Activated T-cell treated with anti-CD3 and anti-CD28 coated beads for 24 hours (primary cell): ENCODE measurements at places on chromosomes 12 and 14.

- DNase-seq = no peak
Observed at GRCh38 chr12:92109613-92110012, 36.0 kb downstream of the BTG1 start.

DNA sequence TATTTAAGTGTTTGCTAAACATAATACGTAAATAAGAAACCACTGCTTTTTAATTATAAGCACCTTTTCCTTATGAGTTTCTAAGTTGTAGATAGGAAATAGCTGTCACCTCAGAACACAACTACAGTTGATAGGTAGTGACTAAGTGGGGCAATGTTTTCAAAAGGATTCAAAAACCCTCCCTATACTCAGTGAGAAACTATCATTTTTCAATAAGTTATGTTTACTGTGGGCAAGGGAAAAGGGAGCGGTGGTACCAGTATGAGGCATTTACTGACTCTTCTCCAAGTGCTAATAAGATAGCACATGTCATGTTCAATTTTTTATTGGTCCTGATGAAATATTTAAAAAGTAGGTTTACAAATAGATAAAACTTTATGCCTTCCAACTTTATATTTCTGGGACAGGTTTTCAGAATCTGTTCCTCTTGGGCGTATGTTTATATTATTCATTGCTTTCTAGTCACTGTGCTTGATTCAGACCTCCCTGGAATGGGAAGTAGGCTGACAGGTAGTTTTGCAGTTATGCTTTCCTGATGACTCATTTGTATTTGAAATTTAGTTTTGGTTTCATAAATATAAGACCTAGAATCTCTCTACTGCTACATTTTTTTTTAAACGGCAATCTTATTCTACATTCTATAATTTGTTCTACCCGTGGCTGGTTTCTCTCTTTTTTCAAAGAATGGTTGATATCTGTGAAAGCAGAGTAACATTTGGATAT lies 153.1 kb downstream of the TMEM117 start:
- DNase-seq = no peak

DNA sequence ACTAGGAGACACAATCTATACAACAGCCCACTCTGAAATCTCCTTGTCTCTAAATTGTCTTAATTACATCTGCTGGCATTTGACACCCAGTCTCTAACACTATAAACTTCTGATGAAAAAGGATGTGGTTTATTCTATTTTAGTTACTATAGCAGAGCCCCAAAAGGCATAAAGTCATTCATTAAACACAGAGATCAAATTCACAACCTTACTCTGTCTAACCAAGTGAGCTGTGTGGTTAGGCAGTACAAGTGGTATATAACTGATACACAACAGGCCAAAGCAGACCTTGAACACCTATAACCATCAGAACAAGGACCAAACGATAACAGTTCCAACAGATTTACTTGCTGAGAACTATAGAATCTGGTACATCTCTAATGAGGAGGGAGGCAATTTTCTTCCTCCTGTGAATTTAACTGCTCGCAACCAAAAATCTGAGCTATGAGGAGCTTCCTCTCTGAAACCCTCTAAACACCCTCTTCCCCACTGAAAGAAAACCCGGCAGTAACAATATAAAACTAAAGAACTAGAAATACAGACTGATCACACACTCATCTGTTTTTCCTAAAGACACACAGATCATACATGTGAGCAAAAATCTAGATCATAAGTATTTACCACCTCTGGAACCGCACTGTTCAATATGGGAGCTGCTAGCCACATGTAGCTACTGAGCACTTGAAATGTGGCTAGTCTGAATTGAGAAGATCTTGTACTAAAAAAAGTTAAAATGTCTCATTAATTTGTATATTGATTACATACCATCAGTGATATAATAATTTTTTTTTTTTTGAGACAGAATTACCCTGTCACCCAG lies 17.7 kb downstream of the SPPL3 start:
- DNase-seq = no peak

GRCh38 chr14:98736701-98737338 lies 535.2 kb downstream of the BCL11B start:
- no peak for DNase-seq

DNA sequence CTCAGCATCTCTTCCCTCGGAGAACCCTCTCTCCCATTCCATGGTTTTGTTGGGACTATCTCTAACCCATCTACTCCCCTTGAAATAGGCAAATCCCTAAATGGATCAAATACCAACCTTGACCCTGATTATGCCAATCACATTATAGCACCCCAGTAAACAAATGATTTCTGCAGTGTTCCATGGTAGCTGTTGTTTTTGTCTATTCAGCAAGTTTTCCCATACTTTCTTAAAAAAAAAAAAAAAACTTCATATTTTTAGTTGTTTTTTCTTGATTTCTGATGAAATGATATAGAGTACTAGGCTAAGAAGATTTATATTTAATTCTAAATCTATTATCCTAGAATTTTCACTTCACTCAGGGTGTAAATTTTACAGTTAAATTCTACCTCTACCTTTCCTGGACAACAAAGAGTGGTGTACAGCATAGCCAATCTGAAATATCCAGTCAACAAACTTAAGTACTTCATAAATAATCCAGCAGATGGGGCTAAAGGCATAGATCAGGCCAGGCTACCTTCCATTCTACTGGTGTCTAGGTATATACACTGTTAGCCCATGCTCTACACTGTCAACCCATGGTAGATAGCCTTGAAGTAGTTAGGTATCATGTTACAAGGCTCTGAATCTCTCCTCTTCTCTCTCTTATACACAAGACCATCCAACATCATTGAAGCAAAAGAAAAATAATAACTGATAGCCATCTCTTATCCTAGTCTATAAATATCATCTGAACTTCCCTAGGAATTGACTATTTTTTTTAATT lies 82.2 kb downstream of the PLEKHG7 start:
- no peak for DNase-seq

DNA sequence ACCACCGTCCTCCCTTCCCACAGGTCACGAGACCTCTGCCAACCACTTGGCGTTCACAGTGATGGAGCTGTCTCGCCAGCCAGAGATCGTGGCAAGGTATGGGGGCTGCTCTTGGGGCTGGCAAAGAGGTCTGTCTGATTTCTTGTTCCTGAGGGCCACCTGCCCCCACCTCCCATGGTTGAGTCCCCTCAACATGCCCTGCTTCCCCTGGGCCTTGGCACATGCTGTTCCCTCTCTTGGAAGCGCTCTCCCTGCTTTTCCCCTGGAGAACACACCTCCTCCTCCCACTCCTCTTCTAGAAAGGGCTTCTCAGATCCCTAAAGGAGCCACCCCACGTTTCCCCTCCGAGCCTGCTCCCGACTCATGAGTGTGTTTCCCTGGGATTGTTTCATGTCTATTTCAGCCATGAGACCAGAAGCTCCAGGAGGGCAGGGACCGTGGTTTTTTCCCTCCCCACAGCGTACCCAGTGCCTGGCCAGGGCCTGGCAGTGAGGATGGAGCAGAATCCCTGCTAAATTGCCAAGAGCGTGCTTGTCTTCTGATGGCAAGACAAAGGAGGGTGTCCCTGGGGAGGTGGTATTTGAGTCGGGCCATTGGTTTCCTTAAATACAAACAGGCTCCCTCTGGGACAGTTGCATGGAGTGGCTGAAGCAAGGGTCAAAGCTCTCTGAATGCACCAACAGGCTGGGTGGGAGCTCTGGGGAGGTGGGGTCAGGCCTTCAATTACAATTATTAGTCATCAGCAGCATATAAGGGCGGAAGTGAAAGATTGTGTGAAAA lies 34.1 kb downstream of the CYP46A1 start:
- no peak for DNase-seq

DNA sequence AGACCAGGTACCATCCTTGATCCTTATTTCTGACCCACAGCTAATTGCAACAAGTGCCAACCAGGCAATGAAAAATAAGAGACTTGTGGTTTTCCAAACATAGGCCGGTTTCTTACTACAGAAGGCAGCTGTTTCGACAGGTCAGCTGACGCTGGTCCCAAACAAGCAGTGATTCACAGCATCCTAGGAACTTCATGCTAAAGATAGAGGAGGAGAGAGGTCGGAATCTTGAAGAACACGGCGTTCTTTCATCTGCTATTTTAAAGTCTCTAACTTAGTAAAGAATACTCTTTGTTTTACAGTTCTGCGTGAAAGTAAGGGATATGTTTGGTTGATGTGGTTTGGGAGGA lies 28.1 kb upstream of the ADGRD1 start:
- no peak for DNase-seq

DNA sequence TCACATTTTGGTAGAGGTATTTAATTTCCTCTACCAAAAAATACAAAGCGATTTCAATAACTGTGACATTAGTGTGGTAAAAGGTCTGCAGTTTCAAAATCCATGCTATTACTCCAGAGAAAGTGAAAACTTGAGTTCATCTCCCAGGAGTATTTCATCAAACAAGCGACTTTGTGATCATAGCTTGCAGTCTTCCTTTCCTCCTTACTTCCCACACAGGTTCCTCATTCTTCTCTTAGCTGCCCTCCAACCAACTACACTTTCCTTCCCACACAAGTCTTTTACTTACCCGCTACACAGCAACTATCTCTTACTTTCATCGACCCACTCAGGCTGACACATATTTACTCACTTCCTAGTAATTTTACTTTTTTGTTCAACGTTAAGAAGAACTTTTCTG lies 413.4 kb upstream of the USP15 start:
- no peak for DNase-seq

DNA sequence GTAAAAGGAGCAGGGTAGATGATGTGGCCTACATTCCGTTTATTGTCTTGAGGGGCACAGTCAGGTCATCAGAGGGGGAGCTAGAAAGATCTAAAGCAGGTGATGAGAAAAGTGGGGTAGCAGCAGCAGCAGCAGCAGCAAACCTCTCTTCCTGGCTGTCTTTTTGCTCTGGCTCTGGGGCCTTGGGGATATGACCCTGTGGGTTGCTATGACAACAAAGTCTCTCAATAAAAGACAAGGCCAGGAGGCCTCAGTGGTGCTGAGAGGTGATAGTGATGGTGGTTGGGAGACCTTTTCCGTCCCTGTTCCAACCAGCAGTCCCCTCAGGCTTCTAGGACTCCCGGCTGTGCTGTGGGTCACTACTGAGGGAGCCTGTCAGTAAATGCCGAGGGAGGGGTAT lies 138.6 kb downstream of the SLC8A3 start:
- no peak for DNase-seq

DNA sequence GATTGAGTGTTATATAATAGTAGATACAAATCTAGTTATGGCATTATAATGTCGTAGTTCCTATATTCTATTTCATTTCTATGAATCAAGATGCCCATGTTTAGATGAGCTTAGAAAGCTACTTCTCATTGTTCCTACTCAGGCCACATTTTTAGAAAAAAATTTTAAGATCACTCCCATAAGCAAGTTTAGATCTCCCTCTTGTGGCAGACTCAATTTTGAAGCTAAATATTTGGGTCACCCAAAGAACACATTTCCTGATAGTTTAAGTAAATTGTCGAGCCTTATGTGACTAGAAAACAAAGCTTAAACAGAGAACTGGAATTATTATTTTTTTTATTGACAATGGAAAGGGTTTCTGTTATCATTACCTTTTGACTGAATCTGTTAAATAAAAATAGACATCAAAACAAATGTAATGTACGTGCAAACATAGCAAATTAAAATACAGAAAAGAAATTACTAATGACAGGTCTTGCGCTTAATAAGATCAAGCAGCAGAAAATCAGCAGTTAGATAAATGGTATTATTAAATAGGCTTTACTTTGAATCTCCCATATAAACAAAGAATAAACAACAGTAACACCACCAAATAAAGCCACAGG lies 180.2 kb downstream of the ACSS3 start:
- DNase-seq = no peak

DNA sequence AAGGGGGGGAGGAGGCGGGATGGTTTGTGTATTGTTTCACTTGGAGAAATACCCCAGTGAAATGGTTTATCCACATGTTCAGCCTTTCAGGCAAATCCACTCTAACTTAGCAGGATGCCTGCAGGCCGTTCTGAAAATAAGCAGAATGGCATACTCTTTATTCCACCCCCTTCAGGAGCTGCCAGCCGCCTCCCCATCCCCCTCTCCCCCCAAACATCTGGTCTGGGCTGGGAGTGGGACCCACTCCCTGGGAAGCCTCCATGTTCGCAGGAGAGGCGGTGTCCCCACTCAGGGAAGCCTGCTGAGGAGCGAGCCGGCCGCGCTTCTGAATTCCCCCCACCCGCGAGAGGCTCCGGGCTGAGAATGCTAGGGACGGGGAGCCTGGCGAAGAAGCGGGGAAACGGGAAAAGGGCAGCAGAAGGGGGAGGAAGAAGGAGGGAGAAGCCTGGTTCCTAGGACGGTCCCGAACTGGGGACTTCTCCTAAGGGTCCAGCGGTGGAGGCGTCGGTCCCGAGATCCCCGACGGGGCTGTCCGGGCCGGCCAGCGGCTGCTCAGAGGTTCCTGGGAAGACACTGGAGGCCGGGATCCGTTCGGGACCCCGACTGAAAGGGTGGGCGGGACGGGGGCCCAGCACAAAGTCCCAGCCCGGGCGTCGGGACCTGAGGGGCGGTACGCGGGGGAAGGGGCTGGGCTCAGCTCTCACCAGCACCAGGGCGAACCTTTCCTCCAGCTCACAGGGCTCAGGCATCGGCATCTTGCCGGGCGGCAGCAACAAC lies 666 bp downstream of the FMNL3 start:
- DNase-seq = no peak

DNA sequence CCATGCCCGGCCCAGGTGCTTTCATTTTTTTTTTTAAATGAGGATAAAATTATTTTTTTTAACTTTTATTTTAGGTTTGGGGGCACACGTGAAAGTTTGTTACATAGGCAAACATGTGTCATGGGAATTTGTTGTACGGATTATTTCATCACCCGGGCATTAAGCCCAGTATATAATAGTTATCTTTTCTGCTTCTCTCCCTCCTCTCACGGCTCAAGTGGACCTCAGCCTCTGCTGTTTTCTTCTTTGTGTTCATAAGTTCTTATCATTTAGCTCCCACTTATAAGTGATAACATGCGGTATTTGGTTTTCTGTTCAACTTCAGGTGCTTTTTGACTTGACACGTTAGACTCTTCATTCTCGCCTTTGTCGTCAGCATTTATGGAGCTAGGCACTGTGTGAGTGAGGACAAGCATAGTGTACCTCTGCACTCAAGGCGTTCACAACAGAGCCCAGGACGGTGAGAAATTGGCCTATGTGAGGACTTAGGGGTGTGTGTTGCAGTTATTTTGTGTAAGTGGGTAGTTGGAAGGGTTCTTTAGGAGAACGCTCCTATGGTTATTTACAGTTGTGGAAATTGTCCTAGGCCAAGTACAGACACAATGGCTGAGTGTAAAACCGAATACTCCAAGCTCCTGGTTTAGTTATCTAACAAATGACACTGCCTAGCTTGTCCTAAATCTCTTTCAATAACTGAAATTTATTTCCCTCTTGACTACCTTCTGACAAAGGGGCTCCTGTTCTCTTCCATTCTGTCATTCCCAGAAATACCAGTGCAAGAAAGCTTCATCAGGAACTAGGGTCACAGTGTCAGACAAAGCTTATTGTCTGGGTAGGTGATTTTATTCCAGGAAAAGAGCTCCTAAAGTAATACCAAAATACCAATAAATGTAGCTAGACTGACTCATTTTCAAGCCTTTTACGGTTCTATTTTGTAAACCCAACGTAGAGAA lies 200.5 kb upstream of the PRICKLE1 start:
- DNase-seq = no peak

DNA sequence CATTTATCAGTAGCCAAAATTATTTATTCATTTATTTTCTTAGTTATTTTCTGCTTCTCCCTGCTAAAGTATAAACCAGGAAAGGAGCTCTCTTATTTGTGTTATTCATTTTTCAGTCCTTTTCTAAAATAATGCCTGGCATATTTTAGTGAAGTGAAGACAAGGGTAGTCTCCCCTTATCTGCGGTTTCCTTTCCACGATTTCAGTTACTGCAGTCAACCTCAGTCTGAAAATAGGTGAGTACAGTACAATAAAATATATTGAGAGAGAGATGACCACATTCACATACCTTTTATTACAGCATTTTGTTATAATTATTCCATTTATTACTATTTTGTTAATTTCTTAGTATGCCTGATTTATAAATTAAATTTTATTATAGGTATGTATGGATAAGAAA lies 57.6 kb downstream of the GPR137C start:
- no peak for DNase-seq
